ENCODE measurements at places on chromosomes 12 and 14.
A peak's percentile ranks its signal among the peaks of the same experiment; 100 is the strongest.

- no peak for DNase-seq
Observed at GRCh38 chr12:2319737-2320506, 267.1 kb downstream of the CACNA1C start.

- no peak for DNase-seq
Observed at GRCh38 chr12:89729946-89730459, 21.4 kb upstream of the ATP2B1 start.

DNA sequence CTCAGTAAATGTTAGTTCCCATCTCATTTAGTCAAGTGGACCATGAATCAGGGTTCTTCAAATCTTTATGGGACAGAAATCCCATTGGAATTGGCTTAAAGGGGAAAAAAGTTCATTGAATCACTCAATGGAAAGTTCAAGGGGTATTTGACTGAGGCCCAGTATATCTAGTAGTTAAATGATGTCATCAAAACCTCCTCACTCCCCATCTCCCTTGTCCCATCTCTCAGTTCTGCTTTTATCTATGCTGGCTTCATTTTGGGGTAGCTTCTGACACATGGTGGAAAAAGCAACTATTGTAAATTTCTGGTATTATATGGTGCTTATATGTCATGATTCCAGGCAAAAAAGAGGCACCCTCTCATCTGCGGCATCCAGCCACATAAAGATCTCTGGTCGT, 51.9 kb downstream of the DAAM1 start:
- DNase-seq: no peak

GRCh38 chr12:92193063-92193462, 47.4 kb upstream of the BTG1 start:
- DNase-seq: no peak

- DNase-seq: no peak
Observed at GRCh38 chr12:11894890-11895289, 175.8 kb upstream of the BCL2L14 start.

- no peak for DNase-seq
Observed at GRCh38 chr12:64236549-64236948, 14.5 kb upstream of the KICS2 start.

GRCh38 chr14:101200008-101200649, 296.6 kb upstream of the RTL1 start:
- DNase-seq: peak; percentile 11

DNA sequence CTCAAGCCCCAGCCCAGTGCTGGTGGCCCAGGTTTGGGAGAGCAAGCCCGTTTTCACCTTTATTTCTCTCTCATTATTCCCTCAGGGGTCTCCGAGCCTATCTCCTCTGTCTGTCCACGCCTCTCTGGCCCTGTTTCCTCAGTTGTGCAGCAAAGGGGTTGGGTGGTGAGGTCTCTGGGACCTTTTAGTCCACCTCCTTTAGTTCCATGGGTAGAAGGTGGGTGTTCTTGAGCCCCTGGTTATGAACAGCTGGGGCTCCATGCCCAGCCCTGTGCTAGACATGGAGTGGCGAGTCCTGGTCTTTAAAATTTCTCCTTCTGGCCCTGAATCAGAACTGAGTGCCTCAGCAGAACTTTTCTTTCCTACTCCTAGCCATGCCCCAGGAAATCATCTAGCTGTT, 1.3 kb upstream of the NGB start:
- DNase-seq: no peak

DNA sequence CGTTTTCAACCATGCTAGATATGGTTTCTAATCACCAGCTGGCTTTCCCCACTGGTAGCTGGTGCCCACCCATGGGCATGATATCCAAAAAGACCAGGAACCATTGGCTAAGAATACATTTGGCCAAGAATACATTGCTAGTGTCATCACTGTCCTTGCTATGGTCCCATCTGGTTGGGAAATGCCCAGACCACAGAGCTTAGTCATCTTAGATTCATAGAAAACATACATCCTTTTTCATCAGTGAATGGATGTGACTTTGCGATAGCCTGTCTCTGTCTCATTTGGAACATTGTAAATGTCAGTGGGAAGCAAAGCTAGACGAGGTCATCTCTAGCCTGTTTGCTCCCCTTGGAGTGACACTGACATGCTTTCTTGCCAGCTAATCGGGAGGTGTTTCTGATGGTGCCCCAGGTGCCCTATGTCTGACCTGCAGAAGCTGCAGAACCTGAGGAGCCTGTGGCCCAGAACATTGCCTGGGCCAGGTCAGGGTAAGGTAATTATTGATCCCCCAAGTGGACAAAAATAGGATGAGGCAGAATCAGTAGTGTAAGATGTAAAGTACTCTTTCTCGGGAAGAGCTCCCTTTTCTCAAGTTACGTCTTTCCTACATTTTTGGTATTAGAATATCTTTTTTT, 194.8 kb downstream of the SLC41A2 start:
- no peak for DNase-seq

DNA sequence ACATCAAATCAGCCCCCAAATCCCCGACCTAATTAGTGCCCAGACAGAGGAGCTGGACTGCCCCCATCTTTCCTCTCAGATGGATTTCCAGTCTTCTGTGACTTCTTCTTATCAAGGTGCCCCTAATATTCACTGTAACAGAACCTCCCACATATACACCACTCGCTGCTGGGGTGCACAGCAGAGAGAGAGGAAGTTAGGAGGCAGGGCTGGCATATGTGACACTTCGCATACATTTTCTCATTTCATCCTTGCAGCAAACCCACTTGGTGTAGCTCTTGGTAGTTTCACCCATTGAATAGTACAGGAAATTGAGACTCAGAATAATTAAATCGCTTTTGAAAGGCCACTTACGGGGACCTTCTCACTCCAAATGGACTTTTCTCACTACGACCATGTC, 56.5 kb upstream of the CCND2 start:
- no peak for DNase-seq

All from stimulated activated CD4-positive, alpha-beta T cell treated with anti-CD3 and anti-CD28 coated beads, Interleukin-2, amount 100 ng/mL, for 24 hours (primary cell).